ENCODE measurements at places on chromosomes 3 and 15. TPM values are rescaled to one million over a fixed set of nuclear protein-coding genes. Genes with fewer than 3 reads are reported as not detected.

GRCh38 chr3:62325896-62326295 lies 47.5 kb downstream of the FEZF2 start:
- no peak for DNase-seq

- no peak for DNase-seq
These were observed 15.4 kb upstream of the COMMD2 start for GRCh38 chr3:149767720-149768119.

- DNase-seq = peak; percentile 26
These were observed 134.5 kb downstream of the FBN1 start for GRCh38 chr15:48510976-48511375.

DNA sequence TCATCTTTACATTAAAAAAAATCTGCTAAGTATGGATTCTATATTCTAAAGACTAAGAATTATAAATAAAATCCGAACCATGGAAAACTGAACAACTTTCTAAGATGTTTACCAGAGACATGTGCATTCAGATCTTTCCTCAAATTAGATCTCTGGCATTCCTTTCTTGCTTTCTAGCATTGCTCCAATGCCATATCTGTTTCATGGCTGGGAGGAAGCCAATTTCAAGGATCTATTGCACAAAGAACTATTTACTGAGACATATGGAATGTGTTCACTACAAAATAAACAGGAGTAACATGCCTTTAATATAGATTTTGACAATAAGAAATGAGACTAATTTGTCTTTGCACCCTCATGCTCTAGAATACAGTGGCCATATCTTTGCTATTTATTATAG lies 45.1 kb upstream of the NANOGP8 start:
- DNase-seq = no peak

GRCh38 chr3:185371306-185372074 lies 8.6 kb downstream of the MAP3K13 start:
- no peak for DNase-seq

GRCh38 chr3:73576999-73577461 lies 47.7 kb downstream of the PDZRN3 start:
- no peak for DNase-seq

- DNase-seq = no peak
These were observed 766.3 kb downstream of the ZNF385D start for GRCh38 chr3:20984594-20985205.

DNA sequence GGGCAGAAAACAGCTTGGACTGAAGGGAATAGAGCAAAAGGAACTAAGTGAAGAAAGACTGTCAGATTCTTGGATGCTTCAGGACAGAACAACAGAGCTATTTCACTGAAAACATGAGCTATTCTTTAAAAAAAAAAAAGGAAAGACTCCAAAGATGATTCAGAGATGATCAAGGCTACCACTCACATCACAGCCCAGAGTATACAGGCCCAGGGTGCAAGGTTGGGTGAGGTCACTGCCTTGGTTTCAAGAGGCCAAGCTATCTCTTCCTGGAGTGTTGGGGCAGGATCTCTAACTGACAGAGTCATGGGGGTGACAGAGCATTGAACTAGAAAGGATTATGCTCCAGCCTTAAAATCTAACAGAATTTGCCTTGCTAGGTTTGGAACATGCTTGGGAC lies 118.1 kb downstream of the AGBL1 start:
- no peak for DNase-seq

DNA sequence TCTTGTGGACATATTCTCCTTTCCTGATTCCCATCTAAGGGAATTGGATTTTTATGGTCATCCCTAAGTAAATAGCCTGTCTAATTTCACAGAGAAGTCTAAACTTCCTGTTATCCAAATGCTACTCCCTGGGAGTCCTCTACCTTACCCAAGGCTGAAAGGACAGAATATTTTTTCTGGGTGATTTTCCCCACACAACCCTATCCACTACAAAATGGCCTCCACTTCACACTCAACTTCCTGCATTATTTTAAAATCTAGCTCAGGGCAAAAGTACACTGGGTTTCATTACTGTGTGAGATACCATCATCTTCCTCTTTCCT lies 77.5 kb upstream of the ABI3BP start:
- DNase-seq = no peak

GRCh38 chr3:42226470-42227425 lies 39.2 kb downstream of the CCK start:
- no peak for DNase-seq

DNA sequence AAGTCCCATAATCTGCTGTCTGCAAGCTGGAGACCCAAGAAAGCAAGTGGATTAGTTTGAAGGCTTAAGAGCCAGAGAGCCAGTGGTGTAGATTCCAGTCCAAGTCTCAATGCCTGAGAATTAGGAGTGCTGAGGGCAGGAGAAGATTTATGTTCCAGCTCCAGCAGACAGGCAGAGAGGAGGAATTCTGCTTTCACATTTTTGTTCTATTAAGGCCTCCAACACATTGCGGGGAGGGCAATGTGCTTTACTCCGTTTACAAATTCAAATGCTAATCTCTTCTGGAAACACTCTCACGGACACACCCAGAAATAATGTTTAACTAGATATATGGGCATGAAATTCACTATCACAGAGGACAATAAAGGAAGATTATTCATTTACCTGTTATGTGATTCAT lies 54.0 kb downstream of the DPH6 start:
- no peak for DNase-seq

GRCh38 chr3:193780810-193781478 lies 187.9 kb downstream of the OPA1 start:
- DNase-seq = peak; percentile 67

- DNase-seq = no peak
These were observed 197.1 kb downstream of the UACA start for GRCh38 chr15:70566047-70566835.

GRCh38 chr15:88674661-88675060 lies 35.8 kb downstream of the ISG20 start:
- DNase-seq = no peak

DNA sequence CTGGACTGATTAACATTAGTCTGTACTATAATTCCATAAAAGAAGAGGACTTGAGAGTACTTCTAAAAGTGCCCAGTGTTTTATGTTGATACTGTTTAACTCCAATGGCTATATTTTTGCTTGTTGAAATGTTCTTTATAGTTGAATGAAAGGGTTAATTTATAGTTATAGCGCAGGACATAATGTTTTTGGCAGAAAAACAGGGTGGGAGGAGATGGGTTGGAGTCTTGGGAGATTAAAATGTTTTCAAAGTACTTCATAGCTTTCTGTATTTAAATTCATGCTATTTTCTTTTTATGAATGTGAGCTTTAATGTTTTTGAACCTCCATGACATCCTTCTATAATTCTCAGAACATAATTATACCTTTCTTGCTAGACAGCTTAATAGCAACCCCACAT lies 108.2 kb downstream of the CNTN3 start:
- DNase-seq = no peak

GRCh38 chr3:109713288-109713687 lies 375.9 kb upstream of the DPPA4 start:
- no peak for DNase-seq

GRCh38 chr3:172151651-172152649 lies 112.6 kb downstream of the FNDC3B start:
- no peak for DNase-seq

GRCh38 chr15:82852941-82853561 lies 43.6 kb downstream of the WHAMM start:
- peak; percentile 12 for DNase-seq

DNA sequence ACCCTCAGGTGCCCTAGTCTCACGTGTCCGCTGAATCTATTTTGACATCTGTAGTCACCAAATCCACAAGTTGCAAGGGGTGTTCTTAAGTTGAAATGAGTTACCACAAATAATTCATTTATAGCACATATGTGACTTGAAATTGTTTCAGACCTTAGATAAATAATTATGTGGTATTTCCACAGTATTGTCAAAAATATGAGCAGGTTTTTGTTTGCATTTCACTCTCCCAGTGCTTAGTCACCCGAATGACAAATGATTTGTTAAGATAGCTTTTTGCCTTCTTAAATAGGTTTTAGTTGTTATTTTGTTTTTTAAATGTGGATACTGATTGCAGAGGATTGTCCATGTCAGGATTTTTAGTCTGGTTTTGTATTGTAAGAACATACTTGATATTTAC lies 2.6 kb downstream of the MFSD1 start:
- no peak for DNase-seq

GRCh38 chr15:92399271-92399950 lies 5.7 kb downstream of the ST8SIA2 start:
- DNase-seq = no peak

DNA sequence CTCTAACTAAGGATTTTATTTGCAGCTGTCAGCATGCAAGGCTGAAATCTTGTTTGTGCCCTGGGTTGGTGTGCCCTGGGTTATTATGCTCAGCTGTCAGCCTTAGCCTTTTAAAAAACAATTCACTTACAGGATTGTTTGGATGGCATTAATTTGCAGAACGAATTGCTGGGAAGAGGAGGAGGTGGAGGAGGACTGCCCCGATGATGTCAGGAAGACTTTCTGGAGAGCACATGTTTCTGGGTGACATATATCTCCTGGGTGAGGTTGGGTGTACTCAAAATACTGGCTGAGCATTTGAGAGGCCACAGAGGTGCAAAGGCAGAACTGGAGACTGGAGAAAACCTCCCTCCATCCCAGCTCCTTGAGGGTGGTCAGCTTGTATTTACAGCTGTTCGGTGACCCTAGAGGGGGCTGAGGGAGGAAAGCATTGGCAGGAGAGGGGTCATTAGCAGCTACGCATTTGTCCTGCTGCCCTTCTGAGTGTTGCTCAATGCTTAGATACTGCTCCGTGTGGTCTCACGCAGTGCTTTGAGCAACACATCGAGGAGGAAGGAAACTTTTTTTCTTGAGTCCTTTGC lies 59.8 kb upstream of the PSMD6 start:
- no peak for DNase-seq

GRCh38 chr15:39814489-39814888 lies 31.8 kb upstream of the FSIP1 start:
- no peak for DNase-seq

- no peak for DNase-seq
These were observed 35.6 kb upstream of the CHRNB4 start for GRCh38 chr15:78676424-78677110.

- DNase-seq = no peak
These were observed 13.4 kb upstream of the MAGEF1 start for GRCh38 chr3:184725176-184725719.

- no peak for DNase-seq
These were observed 26.1 kb upstream of the TM4SF4 start for GRCh38 chr3:149448331-149448831.

- no peak for DNase-seq
These were observed 4.6 kb downstream of the ANAPC13 start for GRCh38 chr3:134481166-134481565.

CLDN11 gene
- total RNA-seq = 28.8 TPM

SERPINI2 gene
- not detected for total RNA-seq

ALS2CL gene
- 6.7 TPM for total RNA-seq

CLDN18 gene
- not detected for total RNA-seq

B2M gene
- 3,086 TPM for total RNA-seq

MUC13 gene
- total RNA-seq = not detected

NCKIPSD gene
- 40.3 TPM for total RNA-seq

ECT2 gene
- 15.4 TPM for total RNA-seq

Measured in breast epithelium (tissue), 4 donors.